ENCODE measurements at places on chromosomes 6 and 20.

DNA sequence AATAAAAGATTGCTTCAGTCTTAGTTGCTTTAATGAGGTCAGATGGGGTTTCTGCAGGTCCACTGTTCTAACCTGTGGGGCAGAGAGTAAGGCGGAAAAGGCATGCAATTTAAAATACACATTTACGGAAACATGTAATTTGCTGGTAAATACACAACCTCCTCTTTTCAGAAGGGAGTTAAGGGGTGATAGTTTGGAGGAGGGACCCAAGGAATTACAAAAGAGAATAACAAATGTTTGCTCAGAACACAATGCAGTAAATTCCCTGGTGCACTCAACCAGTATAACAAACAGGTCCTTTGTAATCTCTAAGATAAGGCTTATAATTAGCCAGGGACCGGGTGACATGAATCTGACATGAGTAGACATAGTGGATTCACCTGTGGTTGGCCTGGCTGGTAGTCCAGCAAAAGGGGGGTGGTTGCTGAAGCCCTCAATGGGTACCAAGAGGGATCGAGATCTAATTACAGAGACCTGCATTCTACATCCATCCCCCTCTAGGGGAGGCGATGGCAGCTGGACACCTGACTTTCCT, 295.1 kb downstream of the PHACTR1 start:
- DNase-seq: no peak

GRCh38 chr6:117544716-117545115, 57.6 kb downstream of the GOPC start:
- DNase-seq: no peak

GRCh38 chr20:58829531-58829941, 21.2 kb downstream of the GNAS-AS1 start:
- no peak for DNase-seq

- no peak for DNase-seq
These were observed 309.3 kb downstream of the CLIC5 start for GRCh38 chr6:45706319-45706718.

DNA sequence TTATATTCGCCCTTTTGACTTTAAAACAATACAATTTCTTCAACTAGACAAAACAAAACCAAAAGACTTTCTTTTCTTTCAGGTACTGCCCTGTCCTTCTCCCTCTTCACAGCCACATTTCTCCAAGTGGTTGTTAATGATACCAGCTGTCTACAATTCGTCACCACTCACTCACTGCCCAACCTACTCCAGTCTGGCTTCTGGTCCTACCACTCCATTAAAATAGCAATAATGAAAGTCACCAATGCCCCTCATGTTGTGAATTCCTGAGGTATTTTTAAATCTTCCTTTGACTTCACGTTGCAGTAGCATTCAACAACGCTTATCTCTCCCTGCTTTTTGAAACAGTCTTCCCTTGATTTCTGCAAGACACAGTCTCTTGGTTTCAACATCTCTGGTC, 11.6 kb upstream of the MAN1A1 start:
- DNase-seq: no peak

DNA sequence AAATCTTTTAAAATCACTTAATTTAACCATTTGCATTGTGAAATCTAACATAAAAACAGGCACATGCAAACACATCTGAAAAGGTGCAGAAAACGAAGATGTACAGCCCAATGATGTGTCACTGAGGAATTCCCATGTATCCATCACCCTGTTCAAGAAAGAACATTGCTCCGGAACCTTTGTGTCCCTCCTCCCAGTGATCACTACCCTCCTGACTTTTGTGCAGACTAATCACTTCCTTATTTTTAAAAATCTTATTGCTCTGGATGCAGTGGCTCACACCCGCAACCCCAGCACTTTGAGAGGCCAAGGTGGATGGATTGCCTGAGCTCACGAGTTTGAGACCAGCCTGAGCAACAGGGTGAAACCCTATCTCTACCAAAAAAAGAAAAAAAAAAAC, 14.6 kb downstream of the GINS1 start:
- no peak for DNase-seq

DNA sequence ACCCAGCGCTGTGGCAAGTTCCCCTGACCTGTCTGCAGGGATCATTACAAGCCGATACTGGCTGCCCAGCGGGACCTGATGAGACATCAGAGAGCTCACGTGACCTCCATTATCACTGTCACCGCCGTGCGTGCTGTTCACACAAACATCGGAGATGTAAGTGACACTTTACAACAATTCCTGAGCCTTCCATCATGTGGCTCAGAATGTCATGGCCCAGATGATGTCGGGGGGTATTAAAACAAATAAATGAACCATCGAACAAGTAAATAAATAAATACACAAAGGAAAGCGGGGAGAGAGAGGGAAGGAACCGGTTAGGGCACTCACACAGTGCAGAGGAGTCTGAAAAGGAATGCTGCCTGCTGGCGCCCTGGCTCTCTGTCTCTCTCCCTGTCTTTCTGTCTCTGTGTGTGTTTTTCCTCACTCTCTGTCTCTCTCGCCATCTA, 195.1 kb downstream of the BMP7 start:
- DNase-seq: no peak

DNA sequence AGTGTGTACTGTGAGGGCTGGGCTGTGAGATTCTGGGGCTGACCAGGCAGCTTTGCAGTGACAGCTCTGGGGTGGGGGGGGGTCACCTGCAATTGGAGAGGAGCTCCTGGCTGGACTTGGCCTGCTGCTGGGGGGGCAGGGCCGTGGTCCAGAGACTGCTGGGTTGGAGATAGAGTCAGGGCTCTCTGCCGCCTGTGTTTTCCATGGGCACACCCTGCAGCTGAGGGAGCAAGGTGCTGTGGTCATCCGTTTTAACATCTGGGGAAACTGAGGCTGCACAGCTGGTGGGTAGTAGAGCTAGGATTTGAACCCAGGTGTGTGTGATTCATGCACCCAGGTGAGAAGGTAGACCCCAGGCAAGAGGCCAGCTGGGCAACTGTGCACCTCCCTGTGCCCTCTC, 7.3 kb downstream of the DLGAP4 start:
- no peak for DNase-seq

- DNase-seq: no peak
These were observed 199.7 kb downstream of the SOD2 start for GRCh38 chr6:159493231-159493897.

DNA sequence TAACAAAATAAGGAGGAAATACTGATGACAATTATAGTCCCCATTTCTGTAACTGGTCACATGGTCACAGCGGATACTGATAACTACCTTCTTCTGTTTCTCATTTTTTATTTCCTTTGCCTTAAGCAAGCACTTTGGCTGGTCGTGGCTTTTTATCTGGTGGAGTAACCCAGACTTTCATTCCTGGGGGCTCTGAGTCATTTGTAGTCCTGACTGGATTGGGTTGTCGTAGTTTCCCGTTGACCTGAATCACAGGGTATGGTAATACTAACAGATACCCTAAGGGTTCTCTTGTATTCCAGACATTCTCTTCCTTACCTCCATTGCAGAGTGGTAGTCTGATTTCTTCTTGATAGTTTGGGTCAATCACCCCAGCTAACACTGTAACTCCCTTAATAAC, 500.3 kb upstream of the ADGRB3 start:
- DNase-seq: no peak

GRCh38 chr6:79249136-79249535, 14.7 kb upstream of the HMGN3 start:
- DNase-seq: no peak

GRCh38 chr20:46520976-46521579, 7.7 kb upstream of the ZNF334 start:
- DNase-seq: no peak

DNA sequence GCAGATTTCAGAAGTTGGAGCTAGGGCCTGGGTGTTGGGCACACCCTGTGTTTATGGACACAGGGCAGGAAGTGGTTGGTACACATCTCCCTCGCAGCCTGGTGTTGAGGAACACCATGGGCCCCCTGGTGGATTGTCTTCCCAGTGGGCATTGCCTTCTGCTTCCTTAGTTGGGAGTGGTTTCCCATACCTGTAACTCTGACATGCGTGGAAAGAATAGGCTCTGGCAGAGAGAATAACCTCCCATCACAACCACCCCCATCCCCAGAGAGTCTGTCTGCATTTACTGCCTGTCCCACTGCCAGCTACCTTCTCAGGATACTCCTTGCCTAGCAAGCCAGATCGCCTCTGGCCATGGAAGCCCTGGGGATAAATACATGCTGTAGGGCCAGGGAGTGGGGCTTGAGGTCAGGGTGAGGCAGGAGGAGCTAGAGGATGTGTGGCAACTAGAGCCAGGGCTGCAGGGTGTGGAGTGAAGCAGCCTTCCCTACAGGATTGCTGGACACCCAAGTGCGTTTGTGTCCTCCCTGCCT, 14.7 kb downstream of the LRRC73 start:
- DNase-seq: no peak

DNA sequence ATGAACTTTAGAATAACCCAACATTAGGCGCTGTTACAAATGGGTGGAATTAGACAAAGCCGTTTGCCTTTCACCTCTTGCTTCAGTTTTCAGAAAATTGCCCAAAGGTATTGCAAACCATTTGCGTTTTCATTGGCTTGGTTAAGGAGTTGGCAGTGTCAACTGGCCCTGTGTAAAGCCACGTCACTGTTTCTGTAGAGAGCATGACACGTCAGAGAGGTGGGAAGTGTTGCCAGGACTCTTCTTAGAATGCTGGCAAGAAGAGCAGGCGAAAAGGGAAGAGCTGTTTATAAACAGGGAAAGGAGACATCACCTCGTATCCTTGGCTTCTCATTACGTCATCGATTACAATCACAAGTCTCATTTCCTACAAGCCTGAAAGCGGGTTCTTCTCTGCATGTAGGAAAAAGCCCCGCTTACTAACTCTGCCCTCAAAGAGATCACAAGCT, 4.2 kb upstream of the IRF4 start:
- no peak for DNase-seq

- DNase-seq: no peak
These were observed 8.0 kb upstream of the STX7 start for GRCh38 chr6:132520953-132521352.

DNA sequence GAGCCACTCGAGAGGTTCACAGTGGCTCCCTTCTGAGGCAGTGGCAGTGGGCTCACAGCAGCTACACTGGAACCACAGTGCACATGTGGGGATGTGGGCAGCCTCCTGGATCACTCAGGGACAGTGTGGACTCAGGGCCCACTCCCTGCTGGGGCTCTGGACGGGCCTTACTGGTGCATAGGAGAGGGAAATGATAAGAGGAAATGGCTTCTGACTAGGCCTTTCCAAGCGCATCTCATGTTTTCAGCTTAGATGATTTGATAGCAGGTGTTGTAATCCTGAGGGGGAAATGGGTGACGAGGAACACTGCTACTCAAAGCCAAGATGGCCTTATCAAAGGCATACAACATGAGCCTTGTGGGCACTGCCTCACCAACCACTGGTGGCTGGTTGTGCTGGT, 44.0 kb downstream of the PANK2 start:
- DNase-seq: no peak

DNA sequence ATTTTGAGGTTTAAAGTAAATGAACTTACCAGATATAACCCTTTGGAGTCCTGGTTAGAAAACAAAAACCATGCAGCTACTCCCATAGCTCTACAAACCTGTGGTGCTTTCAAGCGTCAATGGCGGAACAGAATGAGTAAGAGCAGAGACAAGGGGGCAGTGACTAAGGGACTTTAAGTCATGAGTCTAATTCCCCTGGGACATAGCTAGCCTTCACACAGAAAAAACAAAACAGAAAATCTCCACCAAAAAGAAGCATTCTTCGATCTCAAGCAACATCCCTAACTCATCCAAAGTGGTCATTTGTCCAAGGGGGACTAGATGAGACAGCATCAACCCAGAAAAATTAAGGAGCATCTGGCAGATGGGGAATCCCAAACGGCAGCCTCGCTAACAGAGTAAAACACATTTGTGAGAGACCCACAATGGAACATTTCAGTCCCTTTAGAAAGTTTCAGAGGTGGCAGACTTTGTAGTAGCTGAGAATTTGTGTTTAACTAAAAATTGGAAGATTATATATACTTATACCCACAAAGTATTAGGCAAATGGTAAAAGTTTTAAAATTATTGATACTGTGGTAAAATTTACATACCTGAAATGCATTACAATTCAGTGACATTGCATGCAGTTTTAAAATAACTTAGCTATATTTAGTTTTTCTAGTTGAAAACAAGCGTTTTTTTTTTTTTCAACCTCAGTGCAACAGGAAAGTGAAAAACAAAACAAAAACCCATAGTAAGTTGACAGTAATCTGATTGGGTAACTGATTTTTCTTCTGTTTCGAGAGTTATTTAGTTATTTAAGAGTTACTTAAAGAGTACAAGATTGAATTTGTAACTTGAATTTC, 67.5 kb downstream of the KCNQ5 start:
- no peak for DNase-seq

DNA sequence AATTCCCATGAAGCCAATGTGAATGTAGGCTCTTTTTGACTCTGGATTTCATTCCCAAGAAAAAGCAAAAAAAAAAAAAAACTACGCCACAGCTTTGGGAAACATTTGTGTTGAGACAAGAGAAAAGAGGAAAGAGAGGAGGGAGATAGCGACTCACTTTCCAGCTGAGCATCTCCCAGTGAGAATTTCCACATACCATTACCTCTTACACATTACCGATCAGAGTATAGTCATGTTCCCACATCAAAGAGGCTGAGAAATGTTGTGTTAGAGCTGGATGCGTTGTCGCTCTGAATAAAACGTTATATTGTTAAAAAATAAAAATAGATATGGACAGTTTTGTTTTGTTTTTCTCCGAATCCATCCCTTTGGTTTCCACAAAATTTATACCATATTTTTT, 1019.3 kb upstream of the ADGRB3 start:
- no peak for DNase-seq
